ENCODE measurements at places on chromosomes 3 and 15.

GRCh38 chr3:71504250-71505036 is 79.1 kb downstream of the FOXP1 start:
- no peak for DNase-seq

GRCh38 chr3:158085931-158086330 is 20.3 kb downstream of the SHOX2 start:
- no peak for DNase-seq

GRCh38 chr3:148682997-148683396 is 14.7 kb upstream of the AGTR1 start:
- no peak for DNase-seq

- DNase-seq: no peak
Measured at GRCh38 chr15:90419206-90419605, 31.2 kb downstream of the IQGAP1 start.

DNA sequence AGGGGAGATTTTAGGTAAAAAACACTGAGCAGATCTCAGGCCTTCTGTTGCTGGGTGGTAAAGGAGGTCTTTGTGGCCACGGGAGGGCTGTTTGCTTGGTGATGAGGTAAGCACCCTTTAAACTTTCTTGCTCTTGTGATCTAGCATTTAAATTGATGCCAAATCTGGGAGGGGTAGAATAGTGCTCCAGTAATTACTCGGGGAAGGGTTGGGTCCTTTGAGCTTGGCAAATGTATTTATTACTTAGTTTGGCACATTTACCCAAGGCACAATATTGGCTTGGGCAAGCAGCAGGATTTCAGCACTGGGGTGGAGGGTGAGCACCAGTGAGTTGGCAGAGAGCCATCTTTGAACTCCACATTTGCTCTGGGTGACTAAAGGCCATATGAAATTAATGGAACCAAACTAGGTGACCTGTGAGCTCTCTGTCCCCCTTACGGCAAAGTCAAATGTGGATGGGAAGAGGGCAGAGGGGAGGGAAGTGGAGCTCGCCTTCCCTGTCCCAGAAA is 185.9 kb upstream of the ONECUT1 start:
- DNase-seq: no peak

- no peak for DNase-seq
Measured at GRCh38 chr3:28972921-28973320, 307.9 kb upstream of the RBMS3 start.

DNA sequence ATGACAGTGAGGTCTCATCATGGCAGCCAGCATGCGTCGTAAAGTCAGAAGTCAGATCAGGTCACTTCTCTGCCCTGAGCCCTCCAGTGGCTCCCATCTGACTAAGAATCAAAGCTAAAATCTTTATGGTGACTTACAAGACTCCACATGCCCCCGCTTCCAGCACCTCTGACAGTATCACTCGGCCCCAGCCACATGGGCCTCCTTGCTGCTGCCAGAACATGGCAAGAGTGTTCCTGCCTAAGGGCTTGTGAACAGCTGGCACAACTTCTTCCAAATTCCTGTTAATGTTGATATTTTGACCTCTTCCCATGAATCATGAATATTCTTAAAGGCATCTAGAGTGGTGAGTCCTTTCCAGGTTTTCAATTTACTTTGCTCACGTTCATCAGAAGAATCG is 20.5 kb downstream of the POLR2M start:
- DNase-seq: no peak

Measured in amygdala (tissue), 56 donors.